ENCODE measurements at places on chromosomes 6 and 20. TPM values are rescaled to one million over a fixed set of nuclear protein-coding genes. Genes with fewer than 3 reads are reported as not detected.

The DEFB116 gene
- not detected for total RNA-seq

The RAD21L1 gene
- total RNA-seq = not detected

The AFG1L gene
- 8.8 TPM for total RNA-seq

The KIF6 gene
- total RNA-seq = 7.8 TPM

- DNase-seq = no peak
Observed at GRCh38 chr20:11248011-11248409, 574.2 kb upstream of the JAG1 start.

- DNase-seq = no peak
Observed at GRCh38 chr6:44298055-44298803, 14.9 kb downstream of the AARS2 start.

- no peak for DNase-seq
Observed at GRCh38 chr6:10300071-10300470, 114.8 kb downstream of the TFAP2A start.

- DNase-seq = no peak
Observed at GRCh38 chr6:83442752-83443151, 11.9 kb upstream of the ME1 start.

- no peak for DNase-seq
Observed at GRCh38 chr6:44594481-44594880, 207.0 kb downstream of the CDC5L start.

DNA sequence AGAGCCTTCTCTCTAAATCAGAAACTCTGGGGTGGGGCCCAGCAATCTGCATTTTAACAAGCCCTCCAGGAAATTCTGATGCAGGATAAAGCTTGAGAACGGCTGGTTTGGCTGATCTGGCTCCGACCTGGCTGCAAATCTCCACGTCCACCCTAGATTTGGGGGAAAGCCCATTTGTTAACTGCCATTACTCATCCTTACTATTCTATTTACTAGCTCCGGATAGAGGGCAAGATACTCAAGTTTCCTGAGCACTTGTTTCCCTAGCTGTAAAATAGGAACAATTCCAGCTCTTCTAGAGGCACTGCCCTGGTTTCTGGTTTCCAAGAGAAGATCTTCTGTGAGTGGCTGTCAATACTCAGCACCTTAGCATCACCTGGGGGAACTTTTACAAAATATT lies 44.4 kb downstream of the DAAM2 start:
- DNase-seq = no peak

DNA sequence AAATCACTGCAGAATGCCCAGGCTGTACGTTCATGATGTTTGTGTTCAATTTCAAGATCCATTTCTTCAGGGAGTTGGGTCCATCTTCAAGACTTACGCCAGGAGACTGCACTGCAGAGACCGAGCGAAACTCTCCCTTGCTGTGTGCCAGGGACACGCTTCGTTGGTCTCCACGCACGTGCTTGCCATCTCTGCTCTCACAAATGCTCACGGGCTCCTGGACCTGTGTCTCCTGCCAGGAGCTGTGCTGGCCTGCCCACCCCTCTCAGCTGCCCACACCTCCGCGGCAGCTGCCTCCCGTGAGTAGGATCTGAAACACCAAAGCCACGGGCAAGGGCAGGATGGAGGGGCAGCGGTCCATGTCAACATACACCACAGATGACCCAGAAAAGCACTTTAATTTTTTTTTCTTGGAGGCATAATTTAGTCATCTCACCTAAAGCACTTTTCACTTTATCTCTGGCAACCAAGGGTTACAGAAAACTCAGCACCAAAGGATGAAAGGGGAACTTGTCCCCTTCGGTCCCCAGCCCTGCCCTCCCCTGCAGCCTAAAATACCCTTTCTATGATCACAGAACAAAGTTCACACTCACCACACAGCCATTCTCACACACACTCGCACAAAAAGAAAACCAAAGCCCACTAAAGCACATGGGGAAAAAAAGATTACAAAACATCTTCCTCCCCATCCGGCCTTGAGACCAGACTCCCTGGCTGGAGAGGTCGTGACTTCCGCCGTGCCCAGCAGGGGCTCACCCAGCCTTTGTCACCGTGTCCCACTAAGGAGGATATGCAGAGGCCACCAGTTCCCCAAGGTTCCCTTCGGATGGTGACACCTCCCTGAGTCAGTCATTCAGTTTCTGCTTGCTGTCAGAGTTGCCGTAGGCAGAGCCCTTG lies 137.9 kb downstream of the AGPAT4 start:
- no peak for DNase-seq

GRCh38 chr6:24273096-24273870 lies 84.6 kb downstream of the DCDC2 start:
- DNase-seq = no peak
